Omental fat pad (tissue), 4 donors: ENCODE measurements at places on chromosomes 1 and 21.

GRCh38 chr1:204958317-204959307, 84.4 kb upstream of the CNTN2 start:
- no peak for DNase-seq

DNA sequence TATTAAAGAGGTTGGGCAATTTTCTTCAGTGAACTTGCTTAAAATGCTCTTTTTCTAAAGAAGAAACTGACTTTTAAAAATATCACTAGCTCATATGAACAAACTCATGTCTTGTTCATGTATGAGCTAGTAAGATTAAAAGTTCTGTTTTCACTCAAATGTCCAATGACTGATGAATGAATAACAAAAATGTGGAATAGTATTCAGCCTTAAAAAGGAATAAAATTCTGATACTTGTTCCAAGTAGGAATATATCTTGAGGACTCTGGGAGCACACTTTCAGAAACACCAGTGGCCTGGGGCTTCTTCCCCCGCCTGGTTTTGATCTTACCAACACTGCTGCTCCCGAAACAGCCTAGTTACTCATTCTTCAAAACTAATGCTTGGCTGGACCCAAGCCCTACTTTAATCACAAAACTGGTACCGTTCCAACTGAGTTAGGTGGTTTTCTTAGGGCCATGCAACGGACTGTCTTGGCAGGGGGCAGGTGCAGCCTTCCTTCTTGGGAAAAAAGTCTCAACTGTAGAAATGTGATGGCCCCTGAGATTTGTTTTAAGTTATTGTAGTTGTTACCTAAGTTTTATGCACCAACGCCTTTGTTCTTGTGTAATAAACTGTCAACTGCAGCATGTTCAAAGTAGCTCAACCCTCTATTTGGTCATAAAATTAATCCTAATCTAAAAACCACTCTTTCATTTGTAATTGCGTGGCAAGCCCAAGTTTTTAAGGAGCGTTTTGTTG, 116.0 kb downstream of the ETS2 start:
- DNase-seq = no peak

- DNase-seq = no peak
Observed at GRCh38 chr1:226985239-226985838, 45.2 kb downstream of the COQ8A start.

GRCh38 chr1:210597555-210598134, 268.9 kb downstream of the HHAT start:
- no peak for DNase-seq

DNA sequence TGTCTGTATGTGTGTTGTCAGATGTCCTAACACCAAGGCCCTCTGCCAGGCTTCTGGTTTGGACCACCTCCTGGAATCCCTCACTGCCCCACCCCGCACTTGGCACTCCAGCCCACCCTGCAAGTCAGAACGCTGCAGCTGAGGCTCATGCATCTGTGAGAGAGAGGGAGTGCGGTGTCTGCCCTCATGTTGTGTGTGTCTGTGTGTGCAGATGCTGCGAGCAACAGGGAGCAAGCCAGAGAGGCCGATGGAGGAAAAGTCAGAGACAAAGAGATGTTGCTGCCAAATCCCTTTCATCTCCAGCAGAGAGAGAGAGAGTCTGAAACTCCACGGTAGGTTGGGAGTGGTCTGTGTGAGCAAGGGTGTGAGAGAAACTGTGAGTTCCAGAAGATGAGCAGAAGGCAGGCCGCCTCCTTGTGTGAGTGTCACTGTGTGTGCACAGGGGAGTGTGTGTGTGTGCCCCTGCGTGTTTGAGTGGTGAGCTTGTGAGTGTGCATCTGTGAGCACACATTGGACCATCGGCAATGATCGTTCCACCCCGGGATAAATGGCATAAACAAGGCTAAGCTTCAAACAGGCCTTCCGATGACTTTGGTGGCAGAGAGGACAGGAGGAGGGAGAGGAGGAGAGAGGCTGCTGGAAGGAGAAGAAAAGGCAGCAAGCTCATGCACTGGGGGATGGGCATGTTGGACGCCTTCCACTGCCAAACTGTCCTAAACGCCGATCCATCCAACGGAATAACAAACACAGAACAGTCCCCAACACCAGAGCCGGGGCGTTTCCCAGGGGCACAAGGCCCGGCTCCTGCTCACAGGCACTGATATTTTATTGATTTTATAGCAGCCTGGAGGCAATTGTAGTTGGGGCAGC, 99.2 kb upstream of the GRIK3 start:
- DNase-seq = no peak

- DNase-seq = no peak
Observed at GRCh38 chr1:8257621-8258020, 60.3 kb upstream of the SLC45A1 start.

GRCh38 chr1:61079898-61080336, 2.4 kb upstream of the NFIA start:
- DNase-seq = peak; percentile 50

DNA sequence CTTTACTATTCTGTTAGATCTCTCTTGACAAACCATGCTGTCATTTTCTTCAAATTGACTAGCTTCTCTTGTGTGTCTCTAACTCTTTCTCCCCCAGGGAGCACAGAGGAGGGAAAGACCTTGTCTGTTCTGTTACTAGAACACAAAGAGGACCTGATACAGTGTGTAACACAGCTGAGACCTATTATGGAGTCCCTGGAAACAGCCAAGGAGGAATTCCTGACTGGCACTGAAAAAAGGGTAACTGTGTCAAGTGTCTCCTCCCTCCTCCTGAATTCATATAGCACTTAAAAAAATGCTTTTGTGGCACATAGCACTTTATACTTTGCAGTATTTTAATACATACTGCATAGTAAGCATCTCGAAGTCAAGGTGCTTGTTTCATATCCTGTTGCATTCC, 50.6 kb downstream of the ZBTB40 start:
- DNase-seq = no peak

DNA sequence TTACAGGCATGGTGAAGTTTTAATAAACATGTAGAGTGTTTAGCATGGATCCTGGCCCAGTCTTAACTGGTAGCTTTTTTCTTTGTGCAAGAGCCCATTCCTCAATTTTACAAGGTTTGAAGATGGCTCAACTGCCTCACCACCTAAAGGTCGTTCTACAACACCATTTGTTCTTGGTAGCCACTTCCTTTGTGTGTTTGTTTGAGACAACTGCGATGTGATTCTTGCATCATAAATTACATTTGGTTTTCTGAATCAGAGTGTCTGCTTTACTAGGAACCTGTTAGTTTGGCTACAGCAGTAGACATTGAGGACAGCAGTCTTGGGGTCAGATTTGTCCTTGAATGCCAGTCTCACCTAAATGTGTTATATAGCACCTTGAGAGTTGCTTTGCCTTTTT, 3.3 kb downstream of the PLEKHM2 start:
- DNase-seq = no peak

DNA sequence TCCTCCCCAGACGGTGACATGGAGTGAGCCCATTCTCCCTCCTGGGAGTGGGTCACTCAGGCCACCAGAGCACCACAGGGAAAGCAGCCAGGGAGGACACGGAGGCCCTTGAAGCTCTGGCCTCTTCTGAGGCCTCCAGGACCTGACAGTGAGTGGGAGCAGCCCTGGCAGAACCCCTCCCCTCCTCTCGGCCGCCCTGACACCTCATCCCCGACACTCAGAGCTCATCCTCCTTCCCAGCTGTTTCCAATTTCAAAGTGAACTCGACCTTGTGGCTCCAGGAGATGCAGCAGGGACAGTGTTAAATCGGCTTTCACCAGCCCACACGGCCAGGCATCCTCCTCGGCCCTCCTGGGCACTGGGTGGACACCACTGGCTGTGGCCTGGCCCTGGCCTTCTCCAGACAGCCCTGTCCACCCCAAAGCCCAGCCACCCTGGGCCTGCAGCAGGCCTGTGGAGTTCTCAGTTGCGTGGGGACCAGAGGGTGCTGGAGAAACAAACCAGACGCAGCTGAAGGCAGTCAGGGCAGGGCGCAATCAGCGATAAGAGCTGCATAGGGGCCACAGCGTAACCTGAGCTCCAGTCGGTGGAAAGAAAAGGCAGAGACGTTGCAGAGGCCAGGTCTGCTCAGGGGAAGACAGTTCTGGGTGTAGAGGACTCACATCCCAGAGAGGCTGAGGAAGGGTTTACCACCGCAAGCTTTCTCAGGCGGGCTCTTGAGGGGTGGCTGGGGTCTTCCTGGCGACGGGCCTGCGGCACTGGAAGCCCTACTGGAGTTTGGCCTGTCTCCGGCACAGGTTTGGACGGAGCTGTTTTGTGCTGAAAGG, 27.1 kb downstream of the FTCD start:
- DNase-seq = no peak

GRCh38 chr1:33573661-33574060, 101.2 kb downstream of the ZSCAN20 start:
- DNase-seq = no peak

- DNase-seq = no peak
Observed at GRCh38 chr1:214029796-214030195, 42.0 kb downstream of the PROX1 start.

- DNase-seq = no peak
Observed at GRCh38 chr21:38229260-38229877, 27.4 kb upstream of the KCNJ15 start.

DNA sequence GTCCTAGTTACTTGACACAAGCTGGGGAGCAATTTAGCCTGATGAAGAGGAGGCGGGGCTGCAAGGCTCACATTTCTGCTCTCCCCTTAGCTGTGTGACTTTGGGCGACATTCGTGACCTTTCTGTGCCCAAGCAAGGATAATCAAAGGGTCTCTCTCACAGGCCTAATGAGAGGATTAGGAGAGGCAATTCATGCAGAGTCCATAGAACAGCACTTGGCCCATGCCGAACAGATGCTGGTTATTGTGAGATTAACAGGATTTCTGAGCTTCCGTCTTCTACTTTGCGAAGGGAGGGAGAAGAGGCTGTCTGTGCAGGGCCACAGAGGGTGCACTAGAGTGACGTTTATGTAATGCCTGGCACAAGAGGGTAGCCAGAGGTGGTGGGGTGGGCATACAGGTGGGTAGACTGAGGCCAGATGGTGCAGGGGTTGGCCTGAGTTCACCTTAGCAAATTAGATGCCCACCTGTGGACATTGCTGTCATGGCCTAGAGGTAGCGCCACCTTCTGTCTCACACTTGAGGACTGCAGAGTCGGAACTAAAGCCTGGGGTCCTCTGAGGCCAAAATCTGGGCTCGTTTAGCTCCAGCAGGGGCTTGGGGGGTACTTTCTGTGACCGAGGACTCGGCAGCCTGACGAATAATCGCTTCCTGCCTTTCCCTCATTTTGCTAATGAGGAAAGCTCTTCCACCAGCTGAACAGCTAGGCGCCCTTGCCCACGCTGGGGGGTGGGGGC, 18.6 kb downstream of the ACTL8 start:
- DNase-seq = no peak

GRCh38 chr1:110196917-110197765, 13.0 kb upstream of the KCNC4 start:
- no peak for DNase-seq

GRCh38 chr1:65255656-65256050, 53.7 kb upstream of the DNAJC6 start:
- DNase-seq = no peak

GRCh38 chr1:21935891-21936365, 1.2 kb downstream of the HSPG2 start:
- no peak for DNase-seq

DNA sequence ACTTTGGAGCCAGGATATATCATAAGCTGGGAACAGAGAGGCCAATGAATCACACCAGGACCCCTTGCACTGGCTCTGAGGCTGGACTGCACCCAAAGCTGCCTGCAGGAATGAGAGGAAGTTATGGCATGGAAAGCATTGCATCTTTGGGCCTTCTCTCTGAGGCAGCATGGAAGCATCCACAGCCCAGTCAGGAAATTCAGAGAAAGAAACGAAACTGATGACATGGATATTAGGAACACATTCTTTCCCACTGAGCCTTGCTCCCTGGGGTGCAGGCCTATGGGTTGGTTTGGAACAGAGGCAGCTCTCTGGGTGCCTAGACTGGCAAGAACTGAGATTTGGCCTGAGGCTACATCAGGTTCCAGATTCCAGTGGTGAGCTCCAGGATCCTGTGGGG, 98.6 kb downstream of the NGF start:
- DNase-seq = no peak

DNA sequence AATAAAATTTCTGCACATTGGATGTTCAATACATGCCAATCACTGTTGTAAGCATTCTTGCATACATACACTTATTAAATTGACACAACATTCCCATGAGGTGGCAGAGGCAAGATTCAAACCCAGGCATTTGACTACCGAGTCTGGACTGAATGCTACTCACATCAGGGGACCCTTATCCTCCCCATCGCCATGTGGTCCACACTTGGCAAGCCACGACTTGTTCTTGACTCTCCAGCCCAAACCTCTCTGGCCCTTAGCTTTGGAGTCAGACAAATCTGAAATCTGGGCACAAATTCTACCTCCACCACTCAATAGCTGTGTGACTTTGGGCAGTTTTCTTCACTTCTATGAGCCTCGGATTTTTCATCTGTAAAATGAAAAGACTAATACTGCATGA, 57.1 kb downstream of the NMNAT2 start:
- DNase-seq = no peak

DNA sequence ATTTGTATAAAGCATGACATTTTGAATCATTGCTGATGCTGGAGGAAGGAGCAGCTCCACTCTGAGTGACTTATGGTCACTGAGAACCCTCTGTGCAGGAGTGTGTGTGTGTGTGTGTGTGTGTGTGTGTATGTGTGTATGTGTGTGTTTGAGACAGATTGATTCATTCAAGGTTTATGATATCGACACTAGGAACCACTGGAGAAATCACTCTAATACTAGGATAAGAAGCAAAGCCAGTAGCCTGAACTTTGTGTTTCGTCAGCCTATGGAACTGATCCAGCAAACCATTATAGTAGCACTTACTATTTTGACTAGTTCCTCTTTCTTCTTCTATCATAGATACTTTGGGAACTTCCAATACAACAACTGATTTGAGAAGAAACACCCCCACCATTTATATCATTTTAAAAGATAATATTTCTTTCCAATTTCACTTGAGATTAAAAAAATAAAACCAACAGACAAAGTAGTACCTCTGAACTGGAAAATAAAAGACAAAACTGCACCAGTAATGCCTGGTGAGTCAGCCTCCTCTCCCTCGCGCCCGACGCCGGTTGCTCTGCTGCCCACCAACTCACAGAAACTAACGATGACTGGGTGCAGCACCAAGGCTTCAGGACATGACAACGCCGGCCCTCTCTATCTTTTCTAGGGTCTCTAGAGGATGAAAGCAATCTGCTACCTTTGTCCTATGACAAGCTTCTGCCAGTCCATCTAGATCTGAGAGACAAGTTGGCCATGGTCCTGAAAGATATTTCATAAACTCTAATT, 20.9 kb downstream of the SLAMF1 start:
- DNase-seq = no peak

DNA sequence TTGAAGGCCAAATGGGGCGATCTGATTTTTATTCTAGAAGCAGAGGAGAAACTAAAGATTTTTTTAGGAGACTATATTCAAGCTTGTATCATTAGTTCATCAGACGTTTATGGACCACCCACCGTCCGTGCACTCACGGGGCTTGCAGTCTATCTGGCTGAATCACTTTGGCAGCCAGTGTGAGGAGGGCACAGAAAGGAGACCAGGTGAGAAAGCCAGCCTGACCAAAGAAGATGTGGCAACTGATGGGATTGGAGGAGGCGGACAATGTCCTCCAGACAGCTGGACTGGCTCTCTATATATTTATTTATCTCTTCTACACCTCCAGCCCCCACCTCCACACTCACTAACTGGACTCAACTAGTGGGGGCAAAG, 822 bp upstream of the ELOVL1 start:
- DNase-seq = no peak
